ENCODE measurements at places on chromosomes 5 and 9.

DNA sequence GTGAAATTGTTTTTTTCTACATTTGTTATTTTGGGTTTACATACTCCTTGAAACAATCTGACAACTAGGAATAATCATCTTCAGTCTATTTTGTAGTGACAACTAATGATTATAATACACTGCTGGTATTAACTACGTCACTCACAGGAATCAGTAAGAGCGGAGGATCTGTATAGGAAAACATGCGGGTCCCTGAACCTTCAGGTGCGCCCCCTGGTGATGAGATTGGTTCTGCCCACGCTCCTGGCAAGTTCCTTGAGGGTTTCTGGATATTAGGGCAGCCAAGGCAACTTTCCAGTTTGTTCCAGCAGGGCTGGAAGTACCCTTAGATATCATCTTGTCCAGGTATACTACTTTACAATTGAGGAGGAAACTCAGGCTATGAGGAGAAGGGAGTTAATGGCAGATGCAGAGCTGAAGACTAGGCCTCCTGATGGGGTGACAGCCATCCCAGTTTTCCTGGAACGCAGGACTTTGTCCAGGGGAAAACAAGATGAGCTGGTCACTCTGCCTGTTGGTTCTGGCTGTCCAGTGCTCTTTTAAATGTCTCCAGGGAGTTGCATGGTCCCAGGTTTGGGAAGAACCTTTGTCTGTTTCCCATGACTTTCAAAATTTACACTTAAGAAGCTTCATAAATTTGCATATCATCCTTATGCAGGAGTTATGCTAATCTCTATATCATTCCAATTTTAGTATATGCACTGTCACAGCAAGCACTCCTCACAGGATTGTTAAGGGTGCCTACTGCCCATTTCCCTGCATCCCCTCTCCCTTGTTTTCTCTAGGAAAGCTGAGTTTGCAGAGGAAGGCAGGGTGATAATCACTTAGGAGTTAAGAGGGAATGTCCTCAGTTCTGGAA lies 14.9 kb upstream of the WNT8A start:
- DNase-seq = peak; percentile 14

- DNase-seq = no peak
These were observed 11.7 kb upstream of the FGF1 start for GRCh38 chr5:142697356-142698255.

GRCh38 chr9:72980600-72981265 lies 27.9 kb upstream of the ALDH1A1 start:
- no peak for DNase-seq

- no peak for DNase-seq
These were observed 222.3 kb downstream of the YTHDC2 start for GRCh38 chr5:113735751-113736150.

GRCh38 chr9:113289091-113289490 lies 13.6 kb downstream of the PRPF4 start:
- DNase-seq = no peak

DNA sequence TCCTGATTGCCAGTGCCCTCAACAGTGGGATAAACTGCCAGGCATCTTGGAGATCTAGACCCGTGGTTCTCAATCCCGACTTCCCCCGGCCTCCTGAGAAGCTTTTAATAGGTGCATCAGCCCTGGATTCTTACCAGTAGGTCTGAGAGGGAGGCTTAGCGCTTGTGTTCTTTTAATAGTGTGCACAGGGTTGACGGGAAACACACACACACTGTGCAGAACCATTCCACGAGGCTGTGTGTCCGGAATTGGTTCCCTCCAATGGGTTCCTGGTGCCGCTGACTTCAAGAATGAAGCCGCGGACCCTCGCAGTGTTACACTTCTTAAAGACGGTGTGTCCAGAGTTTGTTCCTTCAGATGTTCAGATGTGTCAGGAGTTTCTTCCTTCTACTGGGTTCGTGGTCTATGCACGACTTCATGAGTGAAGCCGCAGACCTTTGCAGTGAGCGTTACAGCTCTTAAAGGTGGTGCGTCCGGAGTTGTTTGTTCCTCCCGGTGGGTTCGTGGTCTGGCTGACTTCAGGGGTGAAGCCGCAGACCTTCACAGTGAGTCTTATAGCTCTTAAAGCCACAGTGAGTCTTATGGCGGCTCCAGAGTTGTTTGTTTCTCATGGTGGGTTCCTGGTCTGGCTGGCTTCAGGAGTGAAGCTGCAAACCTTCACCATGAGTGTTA lies 46.6 kb upstream of the PRSS3 start:
- no peak for DNase-seq

GRCh38 chr5:104626122-104626521 lies 1063.5 kb upstream of the NUDT12 start:
- no peak for DNase-seq

DNA sequence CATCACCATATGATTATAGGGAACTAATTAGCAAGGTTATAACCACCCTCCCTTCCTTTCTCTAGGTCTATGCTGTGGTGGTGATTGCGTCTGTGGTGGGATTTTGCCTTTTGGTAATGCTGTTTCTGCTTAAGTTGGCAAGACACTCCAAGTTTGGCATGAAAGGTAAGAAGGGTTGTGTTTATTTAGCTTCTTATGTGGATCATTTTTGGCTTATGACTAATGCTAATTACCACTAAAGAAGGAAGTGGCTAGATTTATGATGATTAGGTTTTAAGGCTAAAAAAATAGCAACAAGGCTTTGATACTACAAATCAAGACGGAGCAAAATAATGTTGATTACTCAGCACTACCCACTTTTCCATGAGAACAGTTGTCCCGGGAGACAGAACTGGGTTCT lies 82.4 kb downstream of the NTRK2 start:
- no peak for DNase-seq

- no peak for DNase-seq
These were observed 39.4 kb downstream of the SLC6A3 start for GRCh38 chr5:1405539-1406530.

- no peak for DNase-seq
These were observed 190.9 kb downstream of the RFK start for GRCh38 chr9:76203373-76203772.

GRCh38 chr5:96509721-96510350 lies 76.8 kb upstream of the PCSK1 start:
- no peak for DNase-seq

DNA sequence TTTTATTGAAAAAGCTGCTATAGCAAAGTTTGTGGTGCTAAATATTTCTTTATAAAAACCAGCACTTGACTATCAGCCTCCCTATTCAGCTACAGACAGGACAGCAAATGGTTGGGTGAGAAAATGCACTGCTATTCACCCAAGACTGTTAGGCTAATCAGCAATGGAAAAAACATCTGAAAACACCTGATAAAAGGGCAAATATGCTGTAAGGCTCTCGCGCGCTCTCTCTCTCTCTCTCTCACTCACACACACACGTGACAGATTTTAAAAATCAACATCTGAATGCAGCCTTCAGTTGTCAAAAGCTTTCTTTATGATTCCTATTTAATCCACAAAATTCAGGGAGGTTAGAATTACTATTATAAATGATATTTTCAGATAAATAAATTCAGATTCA lies 80.2 kb downstream of the HTR4 start:
- no peak for DNase-seq

DNA sequence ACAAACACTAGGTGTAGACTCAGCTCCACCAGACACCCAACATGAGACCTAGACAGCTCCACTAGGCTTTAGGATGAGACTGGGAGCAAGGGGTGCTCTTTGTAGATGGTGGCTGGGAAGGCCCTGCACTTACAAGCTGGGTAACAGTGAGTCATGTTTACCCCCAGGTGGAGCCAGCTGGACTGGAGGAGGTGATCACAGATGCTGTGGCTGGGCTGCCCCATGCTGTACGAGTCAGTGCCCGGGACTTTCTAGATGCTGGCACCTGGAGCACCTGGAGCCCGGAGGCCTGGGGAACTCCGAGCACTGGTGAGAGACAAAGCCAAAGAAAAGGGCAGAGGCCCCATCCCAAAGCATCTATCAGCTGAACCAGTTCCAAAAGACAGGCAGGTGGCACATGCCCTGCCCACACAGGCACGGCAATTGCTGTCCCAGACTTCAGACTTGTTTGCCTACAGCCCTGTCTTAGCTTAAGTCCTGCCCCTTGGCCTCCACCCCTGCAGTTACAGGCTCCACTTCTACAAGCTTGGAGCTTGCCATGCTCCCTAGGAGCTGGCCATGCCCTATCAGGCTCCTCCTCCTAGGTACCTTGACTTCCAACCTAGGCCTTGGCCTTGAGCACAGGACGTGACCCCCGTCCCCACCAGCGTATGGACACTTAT lies 2.7 kb downstream of the CCL27 start:
- no peak for DNase-seq

GRCh38 chr5:26329562-26330189 lies 708.7 kb downstream of the CDH9 start:
- no peak for DNase-seq

GRCh38 chr5:138514021-138514420 lies 29.0 kb downstream of the ETF1 start:
- DNase-seq = no peak

DNA sequence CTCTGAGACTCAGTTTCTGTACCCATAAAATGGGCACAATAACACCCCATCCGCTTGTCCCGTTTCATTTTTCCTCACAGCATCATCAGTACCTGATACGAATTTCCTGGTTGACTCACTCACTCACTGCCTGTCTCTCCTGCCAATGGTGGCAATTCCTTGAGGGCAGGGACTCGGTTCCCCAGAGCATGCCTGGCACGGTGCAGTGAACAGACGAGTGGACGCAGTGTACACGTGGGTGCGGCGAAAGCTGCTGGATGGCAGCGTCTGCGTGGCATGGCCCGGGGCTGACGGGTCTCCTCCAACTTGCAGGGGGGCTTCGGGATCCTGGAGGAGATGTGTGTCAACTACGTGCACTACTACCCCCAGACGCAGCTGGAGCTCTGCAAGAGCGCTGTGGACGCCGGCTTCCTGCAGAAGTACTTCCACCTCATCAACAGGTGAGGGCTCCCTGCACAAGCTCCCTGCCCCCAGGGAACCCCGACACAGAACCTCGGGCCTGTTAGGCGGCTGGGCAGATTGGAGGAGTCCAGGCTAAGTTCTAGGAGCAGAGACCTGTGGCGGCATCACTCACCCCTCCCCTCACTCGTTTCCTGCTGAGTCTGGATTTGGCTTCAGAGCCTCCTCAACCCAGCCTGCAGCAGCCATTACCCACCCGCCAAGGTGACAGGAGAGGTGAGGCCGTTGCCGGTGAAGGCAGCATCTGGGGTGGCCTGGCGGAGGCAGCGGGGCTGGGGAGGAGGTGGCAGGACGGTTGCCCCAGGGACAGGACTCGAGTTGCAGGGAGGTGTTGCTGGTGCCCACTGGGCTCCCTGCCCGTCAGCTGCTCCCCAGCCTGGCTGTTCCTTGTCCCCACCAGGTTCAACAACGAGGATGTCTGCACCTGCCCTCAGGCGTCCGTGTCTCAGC lies 20.3 kb downstream of the DBH start:
- DNase-seq = peak; percentile 24
